AG09309 (cell line): ENCODE measurements at places on chromosomes 2 and 18.

DNA sequence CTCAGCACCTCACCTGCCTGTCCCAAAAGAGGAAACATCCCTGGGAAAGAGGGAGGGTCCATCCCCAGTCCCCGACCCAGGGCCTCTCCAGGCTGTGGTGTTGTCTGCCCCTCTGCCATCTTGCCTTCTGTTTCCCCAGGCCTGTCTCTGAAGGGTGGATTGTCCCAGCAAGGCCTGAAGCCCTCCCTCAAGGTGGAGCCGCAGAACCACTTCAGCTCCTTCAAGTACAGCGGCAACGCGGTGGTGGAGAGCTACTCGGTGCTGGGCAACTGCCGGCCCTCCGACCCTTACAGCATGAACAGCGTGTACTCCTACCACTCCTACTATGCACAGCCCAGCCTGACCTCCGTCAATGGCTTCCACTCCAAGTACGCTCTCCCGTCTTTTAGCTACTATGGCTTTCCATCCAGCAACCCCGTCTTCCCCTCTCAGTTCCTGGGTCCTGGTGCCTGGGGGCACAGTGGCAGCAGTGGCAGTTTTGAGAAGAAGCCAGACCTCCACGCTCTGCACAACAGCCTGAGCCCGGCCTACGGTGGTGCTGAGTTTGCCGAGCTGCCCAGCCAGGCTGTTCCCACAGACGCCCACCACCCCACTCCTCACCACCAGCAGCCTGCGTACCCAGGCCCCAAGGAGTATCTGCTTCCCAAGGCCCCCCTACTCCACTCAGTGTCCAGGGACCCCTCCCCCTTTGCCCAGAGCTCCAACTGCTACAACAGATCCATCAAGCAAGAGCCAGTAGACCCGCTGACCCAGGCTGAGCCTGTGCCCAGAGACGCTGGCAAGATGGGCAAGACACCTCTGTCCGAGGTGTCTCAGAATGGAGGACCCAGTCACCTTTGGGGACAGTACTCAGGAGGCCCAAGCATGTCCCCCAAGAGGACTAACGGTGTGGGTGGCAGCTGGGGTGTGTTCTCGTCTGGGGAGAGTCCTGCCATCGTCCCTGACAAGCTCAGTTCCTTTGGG is 47.2 kb downstream of the BOLA3 start:
- no peak for DNase-seq

GRCh38 chr18:54444319-54444914 is 86.7 kb downstream of the C18orf54 start:
- peak; percentile 13 for DNase-seq

GRCh38 chr2:273333-273732 is 8.6 kb downstream of the ACP1 start:
- no peak for DNase-seq

DNA sequence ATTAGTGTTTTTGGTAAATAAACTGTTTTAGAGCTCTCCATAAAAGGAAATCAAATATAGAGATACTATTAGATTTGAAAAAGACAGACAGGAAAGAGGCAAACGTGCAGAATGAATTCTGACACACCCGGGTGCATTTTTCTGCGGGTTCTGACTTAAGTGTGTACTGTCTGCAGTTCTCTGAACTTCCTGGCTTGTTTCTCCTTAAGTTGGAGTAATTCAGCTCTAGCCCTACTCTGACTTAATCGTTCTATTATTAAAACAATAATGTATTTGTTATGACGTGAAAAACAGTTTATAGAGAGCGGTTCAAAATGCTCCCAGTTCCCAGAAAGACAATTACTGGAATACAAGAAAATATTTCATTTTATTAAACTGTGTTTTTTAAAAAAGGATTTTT is 305.9 kb downstream of the ARHGAP15 start:
- DNase-seq = no peak

GRCh38 chr2:70123051-70123828 is 36.0 kb downstream of the PCBP1 start:
- DNase-seq = no peak

- DNase-seq = no peak
These were observed 45.5 kb downstream of the LYPD6 start for GRCh38 chr2:149375801-149376361.

DNA sequence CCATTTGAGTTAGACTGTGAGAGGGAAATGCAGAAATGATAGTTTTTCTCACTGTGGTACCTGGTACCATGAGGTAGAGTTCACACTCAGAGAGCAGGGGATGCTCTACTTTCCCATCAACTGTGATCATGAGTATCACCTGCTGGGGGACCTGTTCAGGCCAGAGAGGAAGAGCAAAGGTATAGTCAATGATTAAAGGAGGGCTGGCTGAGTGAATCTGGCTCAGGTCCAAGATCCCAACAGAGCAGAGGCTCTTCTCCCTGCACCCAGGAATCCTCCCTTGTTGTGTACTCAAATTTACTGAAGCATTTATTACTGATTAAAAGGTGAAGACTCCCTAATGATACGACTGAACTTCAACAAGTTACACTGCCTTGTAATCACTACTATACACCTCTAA is 104.6 kb upstream of the CHRNA1 start:
- DNase-seq = no peak

DNA sequence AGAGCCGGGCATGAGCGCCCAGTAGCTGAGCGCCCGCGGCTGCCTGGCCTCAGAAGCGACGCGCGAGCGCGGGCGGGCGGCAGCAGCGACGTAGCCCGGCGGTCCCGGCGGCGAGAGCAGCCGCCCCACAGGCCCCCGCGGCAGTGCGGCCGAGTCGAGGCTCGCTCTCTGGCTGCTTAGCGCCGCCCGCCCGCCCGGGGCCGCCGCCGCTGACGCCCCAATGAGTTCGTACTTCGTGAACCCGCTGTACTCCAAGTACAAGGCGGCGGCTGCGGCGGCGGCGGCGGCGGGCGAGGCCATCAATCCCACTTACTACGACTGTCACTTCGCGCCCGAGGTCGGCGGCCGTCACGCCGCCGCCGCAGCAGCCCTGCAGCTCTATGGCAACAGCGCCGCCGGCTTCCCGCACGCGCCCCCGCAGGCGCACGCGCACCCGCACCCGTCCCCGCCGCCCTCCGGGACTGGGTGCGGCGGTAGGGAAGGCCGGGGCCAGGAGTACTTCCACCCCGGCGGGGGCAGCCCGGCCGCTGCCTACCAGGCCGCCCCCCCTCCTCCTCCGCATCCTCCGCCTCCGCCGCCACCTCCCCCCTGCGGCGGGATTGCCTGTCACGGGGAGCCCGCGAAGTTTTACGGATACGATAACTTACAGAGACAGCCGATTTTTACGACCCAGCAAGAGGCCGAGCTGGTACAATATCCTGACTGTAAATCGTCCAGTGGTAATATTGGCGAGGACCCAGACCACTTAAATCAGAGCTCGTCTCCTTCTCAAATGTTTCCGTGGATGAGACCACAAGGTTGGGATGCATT is 847 bp downstream of the HOXD8 start:
- no peak for DNase-seq

- no peak for DNase-seq
These were observed 36.1 kb downstream of the ZRANB3 start for GRCh38 chr2:135494917-135495316.

DNA sequence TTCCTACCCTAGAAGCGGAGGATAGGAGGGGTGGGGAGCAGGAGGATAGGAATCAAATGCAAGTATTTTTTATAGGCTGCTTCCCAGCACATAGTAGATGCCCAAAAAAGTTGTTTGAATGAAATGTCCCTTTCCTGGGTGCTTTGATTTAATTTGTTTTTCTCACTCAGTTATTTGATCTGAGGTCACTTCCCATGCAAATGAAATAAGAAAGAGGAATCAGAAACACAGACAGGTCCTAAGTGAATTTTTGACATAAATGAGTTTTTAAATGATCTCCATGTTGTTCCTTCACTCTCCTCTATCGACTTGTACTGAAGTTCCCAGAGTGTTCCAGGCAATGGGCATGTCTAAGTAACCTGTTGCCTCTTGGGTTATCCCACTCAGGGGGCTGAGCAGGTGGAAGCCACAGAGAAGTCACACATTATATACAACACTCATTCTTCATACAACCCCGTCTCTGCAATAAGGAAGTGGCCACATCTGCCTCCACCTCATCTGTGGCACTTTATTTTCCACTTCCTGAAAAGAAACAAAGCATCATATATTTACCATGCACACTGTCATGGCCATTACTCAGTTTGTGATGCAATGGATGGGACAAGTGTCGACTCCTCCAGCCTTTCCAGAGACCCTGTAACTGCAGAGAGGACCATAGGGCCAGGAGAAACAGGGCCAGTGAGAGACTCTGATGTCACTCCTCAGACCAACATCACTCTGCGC is 81.9 kb upstream of the ZNF397 start:
- DNase-seq = no peak

GRCh38 chr2:16442971-16443370 is 222.7 kb downstream of the CYRIA start:
- DNase-seq = no peak

GRCh38 chr18:5476961-5477800 is 66.6 kb downstream of the EPB41L3 start:
- DNase-seq = no peak

DNA sequence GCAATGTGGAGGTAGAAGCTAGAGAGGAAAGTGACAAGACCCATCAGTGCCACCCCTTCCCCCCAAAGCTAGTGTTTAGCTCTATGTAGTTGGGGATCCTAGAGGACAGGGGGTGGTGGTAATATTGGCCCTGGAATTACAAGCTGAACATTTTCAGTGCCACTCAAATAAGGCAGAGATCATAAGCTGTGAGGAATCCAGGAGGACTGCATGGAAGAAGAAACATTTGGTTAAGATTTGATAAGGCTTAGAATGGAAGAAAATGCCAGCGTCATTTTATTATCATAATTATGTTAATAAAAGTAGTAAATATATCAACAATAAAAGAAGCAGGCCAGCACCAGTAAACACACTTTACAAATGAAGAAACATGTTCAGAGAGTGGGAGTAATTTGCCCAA is 33.7 kb downstream of the KCNK3 start:
- no peak for DNase-seq
